Effector memory CD4-positive, alpha-beta T cell (primary cell): ENCODE measurements at places on chromosomes 1 and 21.

DNA sequence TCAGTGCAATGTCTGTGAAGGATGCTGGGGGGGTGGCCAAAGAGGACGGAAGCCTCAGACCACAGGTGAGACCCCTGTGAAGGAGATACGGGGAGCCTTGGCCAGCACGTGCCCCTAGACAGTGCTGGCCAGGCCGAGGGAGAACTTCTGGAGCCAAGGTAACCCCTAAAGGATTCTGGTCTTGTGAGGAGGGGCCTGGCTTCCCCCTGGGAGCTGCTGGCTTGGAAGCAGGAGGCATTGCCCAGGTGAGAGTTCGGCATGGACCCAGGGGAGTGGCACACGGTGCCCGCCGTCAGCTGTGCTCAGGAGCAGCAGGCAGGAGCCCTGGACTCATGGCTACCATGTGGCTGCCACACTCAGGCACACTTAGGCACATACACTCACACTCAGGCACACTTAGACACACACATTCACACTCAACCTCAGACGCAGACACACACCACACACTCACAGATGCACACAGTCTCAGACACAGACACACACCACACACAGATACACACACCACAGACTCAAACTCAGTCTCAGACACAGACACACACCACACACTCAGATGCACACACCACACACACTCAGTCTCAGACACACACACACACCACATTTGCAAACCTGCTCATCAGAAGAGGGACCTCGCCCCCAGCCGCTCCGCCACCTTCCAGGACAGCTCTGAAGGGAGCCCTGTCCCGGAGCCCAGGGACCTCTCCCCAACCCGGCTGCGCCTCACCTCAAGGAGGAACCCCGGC, 1.1 kb upstream of the COL6A2 start:
- no peak for DNase-seq

- DNase-seq: no peak
Measured at GRCh38 chr1:75719810-75720209, 4.7 kb upstream of the ACADM start.

DNA sequence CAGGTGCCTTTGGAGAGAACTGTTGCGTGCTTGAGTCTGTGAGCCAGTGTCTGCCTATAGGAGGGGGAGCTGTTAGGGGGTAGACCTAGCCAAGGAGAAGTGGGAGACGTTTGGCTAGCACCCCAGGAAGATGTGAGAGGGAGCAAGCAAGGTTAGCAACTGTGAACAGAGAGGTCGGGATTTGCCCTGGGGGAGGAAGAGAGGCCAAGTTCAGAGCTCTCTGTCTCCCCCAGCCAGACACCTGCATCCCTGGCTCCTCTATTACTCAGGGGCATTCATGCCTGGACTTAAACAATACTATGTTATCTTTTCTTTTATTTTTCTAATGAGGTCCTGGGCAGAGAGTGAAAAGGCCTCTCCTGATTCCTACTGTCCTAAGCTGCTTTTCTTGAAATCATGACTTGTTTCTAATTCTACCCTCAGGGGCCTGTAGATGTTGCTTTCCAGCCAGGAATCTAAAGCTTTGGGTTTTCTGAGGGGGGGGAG, 2.4 kb downstream of the BTG2 start:
- DNase-seq: no peak

- no peak for DNase-seq
Measured at GRCh38 chr1:152623203-152623844, 421 bp upstream of the LCE3A start.

- no peak for DNase-seq
Measured at GRCh38 chr1:210294999-210295745, 33.5 kb upstream of the HHAT start.

DNA sequence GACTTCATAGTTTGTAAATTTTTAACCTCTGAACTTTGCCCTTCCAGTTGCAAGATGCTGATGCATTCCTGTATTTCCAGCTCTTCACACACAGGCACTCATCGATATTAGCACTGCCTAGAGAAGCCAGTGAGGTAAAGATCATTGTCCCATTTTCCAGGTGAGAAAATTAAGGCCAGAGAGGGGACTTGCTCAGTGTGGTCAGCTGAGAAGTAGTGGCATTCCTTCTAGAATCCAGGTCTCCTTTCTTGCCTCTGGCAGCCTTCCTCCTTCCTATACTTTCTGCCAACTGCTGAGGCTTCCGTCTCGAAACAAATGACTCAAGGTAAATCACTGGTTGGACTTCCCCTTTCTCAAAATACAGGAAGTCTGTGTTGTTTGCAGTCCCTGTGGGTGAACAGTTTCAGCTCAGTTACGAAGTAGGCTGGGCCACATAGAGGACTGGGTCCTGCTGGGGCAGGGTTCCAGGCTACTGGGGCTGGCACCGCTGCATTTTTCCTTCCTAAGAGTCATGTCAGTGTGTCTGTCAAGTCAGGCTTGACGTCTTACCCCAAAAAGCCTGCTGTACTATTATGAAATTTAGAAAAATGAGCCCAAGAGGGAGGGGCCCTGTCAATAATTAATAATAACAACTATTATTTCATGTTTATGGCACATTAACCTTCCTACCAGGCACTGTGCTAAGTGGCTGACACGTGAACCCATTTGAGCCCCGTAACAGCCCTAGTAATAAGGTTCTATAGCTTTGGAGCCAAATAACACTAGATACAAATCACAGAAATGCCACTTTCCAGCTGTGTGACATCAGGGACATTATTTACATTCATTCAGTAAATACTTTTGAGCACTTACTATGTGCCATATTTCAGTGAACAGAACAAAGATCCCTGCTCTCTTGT, 16.6 kb upstream of the RNF19B start:
- peak; percentile 51 for DNase-seq

DNA sequence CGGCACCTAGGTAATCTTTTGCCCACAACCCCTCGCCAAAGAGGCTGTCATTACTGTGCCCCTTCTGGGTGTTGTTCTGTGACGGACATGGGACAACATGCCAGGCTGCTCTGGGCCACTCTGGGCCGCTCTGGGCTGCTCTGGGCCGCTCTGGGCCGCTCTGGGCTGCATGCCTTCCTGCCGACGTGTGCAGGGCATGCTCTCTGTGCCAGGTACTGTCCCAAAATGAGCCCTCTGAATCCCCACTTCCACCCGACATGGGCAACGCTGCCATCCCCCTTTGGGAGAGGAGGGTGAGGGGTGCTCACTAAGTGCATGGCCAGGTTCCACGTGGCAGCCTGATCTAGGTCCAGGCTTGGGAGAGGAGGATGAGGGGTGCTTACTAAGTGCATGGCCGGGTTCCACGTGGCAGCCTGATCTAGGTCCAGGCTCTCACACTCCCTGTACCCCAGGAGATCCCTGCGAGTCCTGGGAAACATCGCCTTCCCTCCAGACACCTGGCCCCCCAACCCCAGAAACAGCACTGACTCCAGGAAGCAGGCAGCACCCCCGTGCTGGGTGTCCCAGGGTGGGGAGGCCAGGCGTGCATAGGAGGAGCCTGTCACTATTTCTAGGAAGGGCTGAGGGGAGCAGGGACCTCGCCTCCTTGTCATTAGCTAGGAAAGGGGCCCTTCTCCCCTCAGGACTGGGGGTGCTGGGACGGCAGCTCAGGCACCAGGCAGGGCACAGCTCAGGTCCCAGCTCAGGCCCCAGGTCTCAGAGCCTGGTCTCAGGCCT, 16.5 kb downstream of the TTC34 start:
- DNase-seq: no peak

DNA sequence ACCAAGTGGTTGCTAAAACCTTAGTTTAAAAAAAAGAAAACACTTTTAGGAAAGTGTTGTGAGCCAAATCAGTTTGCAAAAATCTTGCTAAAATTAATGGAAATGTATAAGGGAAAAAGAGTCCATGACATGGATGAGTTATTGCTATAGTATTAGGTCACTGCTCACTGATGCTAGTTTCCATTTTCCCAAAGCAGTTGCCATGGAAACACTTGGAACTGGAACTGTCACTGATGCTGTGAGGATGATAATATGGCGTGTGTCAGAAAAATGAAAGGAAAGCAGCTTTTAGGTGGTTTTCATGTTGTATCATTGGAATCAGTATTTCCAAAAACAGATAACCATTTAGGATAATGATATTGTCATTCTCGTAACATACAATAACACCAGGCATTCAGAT, 104.4 kb downstream of the PHTF1 start:
- DNase-seq: no peak

GRCh38 chr1:116257836-116258235, 115.2 kb upstream of the ATP1A1 start:
- no peak for DNase-seq

DNA sequence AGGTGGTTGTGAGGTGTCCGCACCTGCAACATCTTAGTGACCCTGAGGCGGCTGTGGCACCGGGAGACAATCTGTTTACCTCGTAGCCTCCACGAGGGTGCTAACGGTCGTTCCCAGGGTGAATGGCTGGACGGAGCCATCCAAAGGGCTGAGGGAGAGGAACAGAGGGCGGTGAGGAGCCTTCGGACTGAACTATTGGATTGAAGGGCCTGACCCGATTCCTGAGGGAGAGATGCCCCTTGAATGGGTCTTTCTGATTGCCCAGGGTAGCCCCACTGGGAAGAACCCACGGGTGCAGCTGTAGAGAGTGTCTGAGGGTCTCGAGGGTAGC, 2.3 kb downstream of the NR5A2 start:
- DNase-seq: no peak

DNA sequence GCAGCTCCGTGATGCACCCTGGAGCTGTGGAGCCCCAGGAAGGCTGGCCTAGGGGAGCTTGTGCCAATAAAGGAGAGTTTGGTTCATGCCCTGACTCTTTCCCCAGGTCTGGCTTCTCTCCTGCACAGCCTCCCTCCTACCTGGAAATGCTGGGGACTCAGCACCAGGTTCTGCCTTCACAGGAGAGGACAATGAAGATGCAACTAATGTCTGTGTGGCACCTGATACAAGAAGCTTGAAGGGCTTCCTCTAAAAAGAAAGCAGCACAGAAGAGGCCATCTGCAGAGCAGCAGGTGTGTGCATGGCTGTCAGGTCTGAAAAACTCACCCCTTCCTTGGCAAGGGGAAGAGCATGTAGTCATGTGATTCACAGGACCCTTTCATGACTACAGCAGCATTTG, 43.7 kb upstream of the SLC44A3 start:
- DNase-seq: no peak

DNA sequence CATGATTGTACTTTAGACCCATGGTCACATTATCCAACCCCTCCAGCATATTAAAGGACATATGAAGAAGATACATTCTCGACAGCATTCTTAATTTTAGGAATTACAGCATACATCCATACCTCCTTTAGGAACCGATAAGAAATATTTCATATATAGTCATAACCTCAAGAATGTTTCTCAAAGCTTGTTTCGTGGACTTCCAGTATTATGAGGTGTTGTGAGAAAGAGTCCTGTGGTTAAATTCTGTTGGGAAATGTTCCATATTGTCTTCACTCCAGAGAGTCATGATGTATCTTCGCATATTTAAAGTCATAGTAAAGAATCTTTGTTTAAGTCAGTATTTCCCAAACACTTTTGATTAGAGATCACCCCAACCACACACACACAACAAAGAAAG, 321.0 kb upstream of the SNX7 start:
- no peak for DNase-seq

GRCh38 chr1:40736085-40736531, 44.6 kb downstream of the NFYC start:
- DNase-seq: no peak

DNA sequence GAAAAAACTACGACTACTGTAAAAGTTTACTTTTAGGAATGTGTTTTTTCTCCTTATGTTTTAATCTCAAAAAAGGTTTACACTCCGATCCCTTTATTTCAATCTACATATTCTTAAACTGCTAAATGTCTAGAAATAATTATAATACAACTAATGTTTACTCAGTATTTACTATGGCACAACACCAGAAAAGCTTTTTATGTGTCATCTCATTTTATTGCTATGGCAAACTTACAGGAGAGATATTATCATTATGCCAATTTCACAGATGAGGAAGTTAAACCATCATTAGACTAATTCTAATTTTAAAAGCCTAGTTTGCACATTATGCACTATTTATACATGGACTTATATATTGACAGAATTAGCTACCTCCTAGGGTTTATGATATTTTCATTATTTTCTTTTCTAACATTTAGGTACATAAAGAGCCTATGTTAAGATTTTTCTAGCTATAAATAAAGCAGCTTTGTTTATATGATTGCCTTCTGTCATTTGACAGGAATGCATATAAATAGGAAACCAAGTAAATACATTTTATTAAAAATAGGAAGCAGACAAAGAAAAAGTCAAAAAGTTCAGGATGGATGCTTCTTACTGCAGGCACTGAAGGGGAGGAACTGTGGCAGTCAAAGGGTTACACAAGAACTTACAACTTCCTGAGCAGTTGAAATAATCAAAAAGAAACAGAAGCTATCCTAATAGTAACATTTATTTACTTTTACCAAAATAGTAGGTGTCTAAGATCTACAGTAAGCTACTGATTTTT, 442.4 kb downstream of the LTN1 start:
- no peak for DNase-seq

GRCh38 chr1:37137014-37137413, 102.7 kb upstream of the GRIK3 start:
- DNase-seq: no peak
